T-helper 22 cell (primary cell): ENCODE measurements at places on chromosomes 7 and 10.

- DNase-seq = no peak
These were observed 75.7 kb downstream of the LYZL2 start for GRCh38 chr10:30553626-30554439.

GRCh38 chr10:95640891-95641315 lies 15.6 kb downstream of the ALDH18A1 start:
- DNase-seq = no peak

DNA sequence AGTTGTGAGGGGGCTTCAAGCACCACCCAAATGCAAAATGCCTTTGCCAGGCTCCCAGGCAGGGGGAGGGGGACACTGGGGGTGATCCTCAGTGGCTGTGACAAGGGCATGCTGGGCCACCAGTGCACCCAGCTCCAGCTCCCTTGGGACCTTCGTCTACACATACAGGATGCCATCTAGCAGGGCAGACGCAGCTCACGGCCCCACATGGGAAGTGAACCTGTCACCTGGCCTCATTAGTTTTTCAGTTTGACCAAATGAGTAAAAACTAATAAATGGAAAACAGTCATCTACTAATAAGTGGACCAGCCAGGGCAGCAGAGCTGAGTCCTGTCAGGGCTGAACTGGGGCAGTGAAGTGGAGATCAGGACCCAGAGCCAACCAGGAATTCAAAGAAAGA lies 50.2 kb downstream of the TLL2 start:
- DNase-seq = no peak

DNA sequence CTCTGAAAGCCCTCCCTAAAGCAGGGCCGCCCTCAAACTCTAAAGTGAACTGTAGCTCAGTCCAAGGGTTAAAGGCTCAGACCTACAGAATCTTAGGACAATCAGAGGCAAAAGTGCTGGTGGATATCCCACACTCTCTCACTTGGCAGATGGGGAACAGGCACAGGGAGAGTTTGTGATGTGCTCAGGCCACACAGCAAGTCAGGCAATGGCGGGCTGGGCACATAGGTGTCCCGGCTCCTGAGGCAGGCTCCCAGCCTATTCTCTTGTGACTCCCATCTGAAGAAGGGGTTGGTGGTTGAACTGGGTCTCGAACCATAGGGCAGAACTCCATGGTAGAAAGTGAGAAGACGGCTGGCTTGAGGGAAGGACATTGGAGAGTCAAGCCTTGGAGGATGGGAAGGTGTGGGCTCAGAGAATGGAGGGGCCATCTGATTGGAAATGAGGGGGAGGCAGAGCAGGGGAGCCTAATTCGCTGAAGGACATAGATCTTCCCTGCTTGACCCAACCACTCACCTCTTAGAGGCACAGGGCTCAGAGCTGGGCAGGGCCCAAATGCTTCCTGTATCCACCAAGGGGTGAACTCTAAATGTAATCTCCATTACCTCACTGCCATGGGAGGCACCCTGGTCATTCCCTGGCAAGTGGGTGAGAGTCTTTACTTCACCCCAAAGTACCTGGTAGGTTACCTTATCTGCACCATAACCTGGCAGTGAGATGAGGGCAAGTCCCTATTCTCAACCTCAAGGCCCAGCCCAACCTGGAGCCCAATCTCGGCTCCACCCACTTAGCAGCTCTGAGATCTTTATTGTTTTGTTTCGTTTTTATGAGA lies 4.9 kb upstream of the ZMIZ1 start:
- no peak for DNase-seq

DNA sequence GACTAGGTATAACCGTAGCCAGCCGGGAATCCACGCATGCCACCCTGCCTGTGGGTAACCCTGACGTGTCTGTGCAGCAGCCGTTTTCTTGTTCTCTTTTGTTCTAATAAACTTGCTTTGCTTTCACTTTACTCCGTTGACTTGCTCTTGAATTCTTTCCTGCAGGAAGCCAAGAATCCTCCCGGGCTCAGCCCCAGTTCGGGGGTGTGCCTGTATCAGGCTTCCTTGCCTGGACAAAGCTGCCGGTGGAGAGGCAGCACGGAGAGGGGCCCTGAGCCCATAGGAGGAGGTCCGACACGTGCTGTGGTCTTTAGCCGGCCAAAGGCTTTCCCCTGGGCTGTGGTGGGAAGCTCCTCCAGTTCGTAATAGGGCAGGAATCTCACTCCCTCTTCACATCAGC lies 256.5 kb upstream of the PPP2R2D start:
- no peak for DNase-seq

GRCh38 chr7:157548691-157549303 lies 212.0 kb downstream of the DNAJB6 start:
- no peak for DNase-seq

DNA sequence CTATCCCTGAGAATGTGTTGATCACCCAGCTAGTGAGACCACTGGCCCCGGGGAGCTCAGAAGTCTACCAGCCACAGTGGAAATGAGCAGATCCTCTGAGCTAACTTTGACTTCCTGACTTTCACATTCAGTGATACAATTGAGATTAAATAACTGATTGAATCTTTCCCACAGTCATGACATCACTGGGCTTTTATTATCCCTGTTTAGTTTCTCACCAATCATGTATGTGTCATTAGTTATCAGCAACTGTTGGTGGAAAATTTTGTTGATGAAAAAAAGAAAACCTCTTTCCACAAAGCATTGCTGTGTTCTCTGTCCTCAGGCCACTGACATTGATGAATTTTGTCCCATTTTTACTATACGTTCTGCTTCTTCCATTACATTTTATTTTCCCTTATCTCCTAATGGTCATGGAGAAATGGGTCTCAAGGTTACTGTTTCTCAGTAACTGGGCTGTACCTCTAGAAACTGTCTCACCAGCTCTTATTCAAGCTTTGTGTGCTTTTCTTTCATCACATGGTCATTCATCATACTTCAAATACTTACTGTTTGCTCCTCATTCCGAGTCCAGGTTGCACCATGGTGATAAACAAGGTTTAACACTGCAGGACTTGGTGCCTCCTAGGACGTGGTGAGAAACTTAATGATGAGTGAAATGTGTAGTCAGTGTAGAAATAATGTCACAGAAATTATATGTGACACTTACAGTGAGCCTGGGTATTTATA lies 304.7 kb downstream of the CDK14 start:
- no peak for DNase-seq

DNA sequence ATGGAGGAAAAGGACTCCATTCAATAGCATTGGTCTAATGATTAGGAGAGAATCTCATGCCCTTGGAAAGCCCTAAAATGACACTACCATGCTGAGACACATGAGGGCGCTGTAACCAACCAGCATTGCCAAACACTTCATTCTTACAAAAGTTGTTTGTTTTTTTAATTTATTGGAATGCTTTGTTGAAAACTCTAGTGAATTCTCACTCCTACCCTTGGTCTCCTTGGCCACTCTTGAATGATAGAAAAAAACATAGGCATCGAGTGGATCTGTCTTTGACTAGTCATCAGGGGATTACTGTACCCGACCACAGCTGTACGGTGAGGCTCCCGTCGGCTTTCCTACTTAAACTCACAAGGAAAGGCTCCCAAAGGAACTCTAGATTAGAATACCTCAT lies 29.3 kb upstream of the ADD3 start:
- DNase-seq = peak; percentile 11

DNA sequence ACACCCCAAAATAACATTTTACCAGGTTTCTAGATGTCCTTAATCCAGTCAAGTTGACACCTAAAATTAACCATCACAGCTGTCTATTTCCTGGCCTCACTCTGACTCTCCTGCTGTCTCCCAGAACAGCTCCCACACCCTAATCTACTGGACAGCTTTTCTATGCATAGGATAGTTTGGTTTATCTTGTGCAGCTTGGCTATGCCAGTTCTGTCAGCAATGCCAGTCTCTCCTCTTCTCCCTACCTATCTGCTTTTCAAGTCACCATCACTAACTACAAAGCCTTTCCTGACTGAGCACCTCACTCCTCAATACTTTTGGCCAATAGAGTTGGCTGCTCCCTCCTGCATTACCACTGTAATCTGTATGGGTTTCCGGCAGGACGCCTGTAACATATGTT lies 5.0 kb downstream of the NCOA4 start:
- DNase-seq = no peak

- DNase-seq = no peak
These were observed 27.5 kb downstream of the CTNNA3 start for GRCh38 chr10:67668448-67668847.

DNA sequence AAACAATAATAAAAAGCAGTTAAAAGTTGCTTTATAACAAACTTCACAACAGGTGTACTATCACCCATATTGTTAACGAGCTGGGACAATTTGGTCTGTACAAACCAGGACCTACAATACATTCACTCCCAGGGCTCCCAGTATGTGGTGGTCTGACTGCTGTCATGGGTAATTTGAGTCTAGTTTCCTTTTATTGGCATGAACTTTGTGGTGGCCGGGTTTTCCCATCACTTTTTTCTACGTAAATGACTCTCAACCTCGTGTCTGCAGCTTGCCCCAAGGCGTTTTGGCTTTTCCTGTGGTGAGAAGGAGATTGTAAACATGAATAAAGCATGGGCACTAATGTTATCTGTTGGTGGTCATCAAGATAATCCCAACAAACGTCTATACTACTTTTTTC lies 118.7 kb upstream of the CDK6 start:
- DNase-seq = no peak

GRCh38 chr10:79436066-79436849 lies 9.2 kb downstream of the ZCCHC24 start:
- DNase-seq = no peak

DNA sequence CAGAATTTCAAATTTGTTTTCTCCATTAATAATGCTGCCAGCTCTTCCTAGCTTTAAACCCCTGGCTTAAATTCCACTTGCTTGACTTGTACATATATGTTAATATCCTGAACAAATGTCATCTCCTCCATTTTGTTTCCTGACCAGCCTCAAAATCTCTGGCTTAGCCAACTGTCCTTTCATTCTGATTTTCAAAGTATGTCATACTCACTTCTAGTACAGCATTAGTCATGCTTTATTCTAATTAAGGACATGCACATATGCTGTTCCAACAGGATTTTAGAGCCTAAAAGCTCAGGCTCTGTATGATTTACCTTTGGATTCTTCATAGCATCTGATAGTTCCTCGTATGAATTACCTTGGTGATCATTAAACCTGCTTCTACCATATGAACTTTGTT lies 158.3 kb downstream of the ZNF438 start:
- DNase-seq = no peak

DNA sequence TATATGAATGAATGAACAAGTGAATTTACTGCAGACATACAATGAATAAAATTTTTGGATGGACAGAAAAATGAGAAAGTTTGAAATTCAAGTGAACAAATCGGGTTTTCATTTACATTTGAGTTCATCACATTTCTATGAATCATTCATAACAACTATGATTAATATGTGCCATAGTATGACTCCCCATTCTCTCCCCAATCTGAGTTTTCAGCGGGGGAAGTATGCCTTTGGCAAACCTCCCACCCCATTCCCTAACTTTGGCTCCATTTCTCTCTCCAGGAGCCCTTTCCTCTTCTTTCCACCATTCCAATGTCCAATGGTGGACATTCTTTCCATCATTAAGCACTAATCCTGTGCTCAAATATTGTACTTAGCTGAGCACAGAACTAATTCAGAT lies 96.8 kb upstream of the LSM8 start:
- no peak for DNase-seq

- DNase-seq = no peak
These were observed 354.5 kb upstream of the ZMIZ1 start for GRCh38 chr10:78714225-78714624.

DNA sequence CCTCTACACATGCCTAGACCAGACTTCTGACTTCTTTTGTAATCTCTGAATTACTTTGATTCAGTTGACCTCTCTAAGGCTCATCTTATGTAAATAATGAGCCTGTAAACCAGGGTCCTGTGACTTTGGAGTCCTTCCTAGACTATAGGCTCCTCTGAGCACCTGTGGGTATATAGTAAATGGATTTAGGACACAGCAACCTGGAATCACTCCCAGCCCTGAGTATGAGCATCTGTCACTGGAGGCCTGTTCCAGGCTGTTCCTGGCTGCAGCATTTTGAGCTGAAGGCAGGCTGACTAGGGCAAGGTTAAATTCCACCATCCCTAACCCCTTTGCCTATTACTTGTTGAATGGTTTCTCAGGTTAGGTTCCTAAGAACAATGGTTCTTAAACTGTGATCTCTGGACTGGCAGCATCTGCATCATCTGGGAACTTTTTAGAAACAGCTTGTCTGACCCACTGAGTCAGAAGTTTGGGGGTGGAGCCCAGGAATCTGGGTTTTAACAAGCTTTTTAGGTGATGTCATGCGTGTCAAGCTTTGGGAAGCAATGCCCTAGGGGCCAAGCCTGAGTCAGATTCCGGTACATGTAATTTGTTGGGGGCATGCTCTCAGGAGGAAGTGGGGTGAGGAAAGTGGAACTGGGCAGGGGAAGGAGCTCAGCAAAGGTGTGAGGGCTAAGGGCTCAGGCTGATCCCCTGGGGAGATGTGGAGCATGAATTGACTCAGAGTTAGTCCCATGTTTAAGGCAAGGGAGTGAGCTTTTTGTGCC lies 28.2 kb downstream of the MINDY4 start:
- no peak for DNase-seq

GRCh38 chr10:7657552-7657951 lies 9.2 kb downstream of the ITIH5 start:
- no peak for DNase-seq

DNA sequence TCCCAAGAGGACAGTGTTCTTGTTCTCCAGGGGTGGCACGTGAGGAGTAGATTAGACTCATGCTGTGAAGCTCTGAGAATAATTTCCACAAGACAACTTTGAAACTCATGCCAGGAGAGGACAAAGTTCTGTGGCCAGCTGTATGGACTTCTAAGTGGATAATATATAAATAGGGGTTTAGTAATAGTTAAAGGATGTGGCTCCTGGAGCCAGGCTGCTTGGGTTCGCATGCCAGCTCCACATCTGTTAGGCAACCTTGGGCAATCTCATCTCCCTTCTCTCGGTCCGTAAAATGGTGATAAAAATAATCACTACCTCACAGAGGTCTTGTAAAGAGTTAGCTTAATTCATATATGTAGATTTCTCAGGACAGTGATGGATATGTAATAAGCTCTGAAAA lies 35.8 kb downstream of the ACSL5 start:
- no peak for DNase-seq

- peak; percentile 44 for DNase-seq
These were observed 307.7 kb downstream of the MDFIC start for GRCh38 chr7:115229401-115230105.
